ENCODE measurements at places on chromosomes 16 and 17.
A peak's percentile ranks its signal among the peaks of the same experiment; 100 is the strongest.

DNA sequence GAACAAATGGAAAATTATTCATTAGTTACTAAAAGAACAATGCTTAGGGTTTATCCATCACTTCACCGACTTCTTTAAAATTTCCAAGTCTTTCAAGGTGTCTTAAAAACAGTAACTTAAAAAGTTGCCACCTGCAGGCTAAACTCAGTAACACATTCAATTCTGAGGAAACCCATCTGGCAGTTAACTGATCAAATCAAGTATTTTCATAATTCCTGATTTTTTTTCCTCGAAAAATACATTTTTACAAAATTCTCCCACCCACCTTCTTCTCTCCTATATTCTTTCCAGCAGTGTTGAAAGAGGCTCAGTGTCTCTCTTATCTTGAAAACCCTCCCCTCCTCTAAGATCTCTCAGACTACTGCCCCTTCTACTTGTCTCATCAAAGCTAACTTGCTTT is 29.9 kb downstream of the PARN start:
- no peak for DNase-seq

DNA sequence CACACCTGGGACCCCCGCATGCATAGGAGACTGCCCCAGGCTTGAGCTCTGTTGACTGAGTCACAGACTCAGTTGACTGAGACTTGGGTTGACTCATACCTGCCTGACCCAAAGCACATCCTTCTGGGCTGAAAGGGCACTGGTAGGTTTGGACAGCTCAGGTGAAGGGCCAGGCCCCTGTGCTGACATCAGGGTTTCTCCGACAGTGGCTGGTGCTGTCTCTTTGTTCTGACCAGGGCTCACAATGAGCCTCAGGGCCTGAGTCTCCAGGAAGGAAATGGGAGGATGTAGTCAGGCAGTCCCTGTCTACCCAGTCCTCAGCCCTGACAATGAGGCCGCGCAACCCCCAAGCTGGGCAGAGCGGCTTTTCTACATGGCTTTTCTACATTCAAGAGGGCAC is 6.5 kb downstream of the SPNS2 start:
- no peak for DNase-seq

GRCh38 chr17:17499402-17500145 is 3.4 kb upstream of the RASD1 start:
- DNase-seq, result no peak

DNA sequence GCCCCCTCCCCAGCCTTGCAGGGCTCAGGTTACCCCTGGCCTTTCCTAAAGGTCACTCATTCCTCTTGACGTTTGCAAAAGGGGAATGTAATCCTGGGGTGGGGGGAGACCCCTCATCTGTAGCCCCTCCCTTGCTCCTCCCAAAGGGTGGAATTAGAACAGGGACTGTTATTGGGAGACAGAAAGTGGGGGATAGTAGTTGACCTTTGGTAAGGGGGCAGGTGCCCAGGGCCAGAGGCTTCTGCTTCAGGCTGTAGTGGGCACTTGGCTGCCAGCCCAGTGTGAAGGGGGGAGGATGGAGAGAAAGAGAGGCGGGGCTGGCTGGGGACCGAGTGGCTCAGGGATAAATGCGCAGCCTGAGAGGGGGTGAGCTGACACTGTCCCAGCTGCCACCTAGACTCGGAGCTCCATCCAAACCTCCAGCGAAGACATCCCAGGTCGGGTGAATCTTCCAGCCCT is at the start of gene ENO3:
Gene ENO3, plus strand, starts transcription at position 374 of the 459 bp plus-strand sequence. CDS start 711 bp downstream, outside the sequence.
- no peak for DNase-seq

DNA sequence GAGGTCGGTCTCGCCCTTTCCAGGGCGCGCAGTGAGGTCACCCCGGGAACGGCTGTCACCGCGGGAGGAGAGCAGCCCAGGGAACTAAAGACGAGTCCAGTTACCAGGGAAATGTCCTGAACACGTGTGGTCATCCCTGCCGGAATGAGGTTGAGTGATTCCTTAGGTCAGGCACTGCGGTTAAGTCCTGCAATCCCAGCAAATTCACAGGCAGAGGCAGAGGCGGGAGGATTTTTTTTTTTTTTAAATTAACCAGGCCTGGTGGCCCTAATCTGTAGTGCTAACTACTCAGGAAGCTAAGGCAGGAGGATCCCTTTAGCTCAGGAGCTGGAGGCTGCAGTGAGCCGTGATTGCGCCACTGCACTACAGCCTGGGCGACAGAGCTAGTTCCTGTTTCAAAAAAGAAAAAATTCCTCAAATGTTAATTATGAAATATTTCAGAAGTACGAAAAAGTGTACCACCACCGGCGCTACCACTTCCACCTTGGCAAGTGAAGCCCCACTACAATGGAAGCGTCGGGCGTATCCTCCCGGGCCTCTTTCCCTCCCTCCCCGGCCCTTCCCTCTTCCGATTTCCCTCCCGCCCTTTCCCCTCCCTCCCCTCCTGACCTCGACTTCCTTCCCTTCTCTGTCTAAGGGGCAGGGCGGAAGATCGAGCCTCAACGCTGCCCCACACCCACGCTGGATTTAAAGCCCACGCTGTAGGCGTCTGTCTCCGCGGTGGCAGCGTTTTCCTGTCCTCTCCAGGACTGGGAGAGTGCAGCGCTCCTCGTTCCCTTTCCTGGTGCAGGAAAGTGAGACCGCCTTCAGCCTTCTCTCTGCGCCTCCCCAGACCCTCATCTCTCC is 27.3 kb downstream of the SLFN11 start:
- no peak for DNase-seq

- DNase-seq, result no peak
Observed at GRCh38 chr16:70342016-70342415, 4.7 kb upstream of the DDX19A start.

DNA sequence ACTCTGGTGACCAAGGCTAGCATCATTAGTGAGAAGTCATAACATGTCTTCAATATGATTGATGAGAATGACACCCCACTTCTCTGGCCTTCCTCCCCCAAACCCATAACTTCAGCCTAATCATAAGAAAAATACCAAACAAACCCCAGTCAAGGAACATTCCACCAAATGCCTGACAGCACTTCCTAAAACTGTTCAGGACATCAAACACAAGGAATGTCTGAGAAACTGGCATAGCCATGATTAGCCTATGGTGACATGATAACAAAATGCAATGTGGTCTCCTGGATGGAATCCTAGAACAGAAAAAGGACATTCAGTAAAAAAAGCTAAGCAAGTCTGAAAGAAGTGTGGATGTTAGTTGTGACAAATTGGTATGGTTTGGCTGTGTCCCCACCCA is 24.7 kb upstream of the TBX4 start:
- no peak for DNase-seq

GRCh38 chr17:68564415-68565111 is 36.6 kb downstream of the FAM20A start:
- DNase-seq, result no peak

- DNase-seq, result no peak
Observed at GRCh38 chr16:17972460-17972943, 364.0 kb downstream of the NPIPA8 start.

- DNase-seq, result peak; percentile 55
Observed at GRCh38 chr16:77169650-77170236, 21.2 kb upstream of the MON1B start.
